Trophoblast cell (in vitro differentiated cells and primary cell): ENCODE measurements at places on chromosomes 6 and 20.

DNA sequence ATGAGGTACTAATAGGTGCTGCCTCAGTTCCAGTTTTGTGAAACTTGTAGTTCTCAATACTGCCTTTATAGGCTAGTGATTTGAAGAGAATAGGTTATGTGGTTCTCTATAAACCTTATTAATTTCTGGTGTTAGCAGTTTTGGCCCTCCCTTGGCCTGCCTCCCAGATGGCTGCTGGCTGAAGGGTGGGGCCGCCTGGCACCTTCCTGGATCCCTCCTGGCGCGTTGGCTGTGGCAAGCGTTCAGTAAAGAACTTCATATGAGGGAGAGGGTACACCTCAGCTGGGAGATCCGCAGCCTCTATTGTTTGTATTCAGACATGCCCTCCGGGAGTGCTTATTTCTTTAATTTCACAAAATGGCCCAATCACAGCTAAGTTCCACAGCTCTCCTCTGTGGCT lies 51.9 kb downstream of the FAM120B start:
- DNase-seq, result no peak

DNA sequence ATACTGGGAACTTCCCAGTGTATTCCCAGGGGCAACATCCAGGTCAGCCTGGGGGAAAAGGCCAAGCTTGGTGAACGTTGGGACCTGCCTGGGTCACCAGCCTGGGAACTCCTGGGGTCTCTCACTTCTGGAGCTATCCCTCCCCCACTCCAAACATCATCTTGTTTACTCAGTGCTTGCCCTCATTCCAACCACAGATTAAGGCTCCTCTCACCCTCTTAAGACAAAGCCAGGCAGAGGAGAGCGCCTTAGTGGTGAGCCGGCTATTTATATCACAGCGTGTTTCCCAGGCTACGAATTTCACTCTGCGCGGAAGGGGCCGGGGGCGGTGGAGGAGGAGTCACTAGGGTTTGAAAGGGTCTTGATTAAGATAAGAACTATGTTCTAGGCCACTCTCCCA lies 12.1 kb downstream of the PRPH2 start:
- DNase-seq, result no peak

- DNase-seq, result no peak
Observed at GRCh38 chr6:149895048-149895590, 2.8 kb downstream of the RAET1E start.

DNA sequence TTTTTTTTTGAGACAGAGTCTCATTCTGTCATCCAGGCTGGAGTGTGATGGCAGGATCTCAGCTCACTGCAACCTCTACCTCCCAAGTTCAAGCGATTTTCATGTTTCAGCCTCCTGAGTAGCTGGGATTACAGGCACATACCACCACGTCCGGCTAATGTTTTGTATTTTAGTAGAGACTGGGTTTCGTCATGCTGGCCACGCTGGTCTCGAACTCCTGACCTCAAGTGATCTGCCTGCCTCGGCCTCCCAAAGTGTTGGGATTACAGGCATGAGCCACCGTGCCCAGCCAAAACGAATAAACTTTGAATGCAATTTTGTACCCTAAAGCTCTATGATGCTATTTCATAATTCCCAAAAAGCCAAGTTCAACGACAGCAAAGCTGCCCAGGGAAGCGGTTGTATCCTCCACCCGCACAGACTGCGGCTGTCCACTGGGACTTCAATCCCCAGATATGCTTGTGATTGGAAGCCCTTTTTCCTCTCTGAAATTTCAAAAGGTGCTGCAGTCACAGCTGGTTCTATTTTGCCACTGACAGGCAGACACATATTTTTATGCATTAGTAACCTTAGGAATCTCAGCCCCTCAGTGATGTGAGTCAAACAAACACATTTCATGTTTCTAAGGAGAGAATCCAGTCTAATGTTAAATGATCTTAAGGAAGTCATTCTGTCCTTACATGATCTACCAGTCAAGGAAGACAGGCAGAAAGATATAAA lies 8.7 kb upstream of the RAMACL start:
- DNase-seq, result peak; percentile 80

DNA sequence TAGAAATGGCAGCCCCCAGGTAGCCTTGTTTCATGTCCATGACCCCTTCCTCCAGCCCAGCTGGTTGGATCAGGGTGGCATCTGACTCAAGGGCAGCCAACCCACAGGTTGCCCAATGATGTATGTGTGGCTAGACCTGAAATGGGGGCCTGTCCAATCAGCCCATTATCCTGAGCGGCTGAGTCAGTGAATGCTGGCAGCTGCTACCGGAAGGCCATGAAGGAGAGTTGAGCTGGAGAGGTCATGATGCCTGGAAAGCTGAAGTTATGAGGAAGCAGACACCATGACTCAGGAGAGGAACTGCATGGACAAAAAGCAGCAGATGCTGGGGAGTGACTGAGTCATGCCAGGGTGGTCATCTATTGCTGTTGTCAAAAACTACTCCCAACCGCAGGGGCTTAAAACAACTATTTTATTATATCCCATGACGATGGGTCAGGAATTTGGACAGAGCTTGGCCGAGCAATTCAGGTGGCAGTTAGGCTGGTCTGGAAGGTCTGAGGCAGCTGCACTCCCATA lies 67.3 kb downstream of the MDGA1 start:
- DNase-seq, result peak; percentile 68

GRCh38 chr20:21714297-21715192 lies 9.1 kb downstream of the PAX1 start:
- DNase-seq, result no peak

DNA sequence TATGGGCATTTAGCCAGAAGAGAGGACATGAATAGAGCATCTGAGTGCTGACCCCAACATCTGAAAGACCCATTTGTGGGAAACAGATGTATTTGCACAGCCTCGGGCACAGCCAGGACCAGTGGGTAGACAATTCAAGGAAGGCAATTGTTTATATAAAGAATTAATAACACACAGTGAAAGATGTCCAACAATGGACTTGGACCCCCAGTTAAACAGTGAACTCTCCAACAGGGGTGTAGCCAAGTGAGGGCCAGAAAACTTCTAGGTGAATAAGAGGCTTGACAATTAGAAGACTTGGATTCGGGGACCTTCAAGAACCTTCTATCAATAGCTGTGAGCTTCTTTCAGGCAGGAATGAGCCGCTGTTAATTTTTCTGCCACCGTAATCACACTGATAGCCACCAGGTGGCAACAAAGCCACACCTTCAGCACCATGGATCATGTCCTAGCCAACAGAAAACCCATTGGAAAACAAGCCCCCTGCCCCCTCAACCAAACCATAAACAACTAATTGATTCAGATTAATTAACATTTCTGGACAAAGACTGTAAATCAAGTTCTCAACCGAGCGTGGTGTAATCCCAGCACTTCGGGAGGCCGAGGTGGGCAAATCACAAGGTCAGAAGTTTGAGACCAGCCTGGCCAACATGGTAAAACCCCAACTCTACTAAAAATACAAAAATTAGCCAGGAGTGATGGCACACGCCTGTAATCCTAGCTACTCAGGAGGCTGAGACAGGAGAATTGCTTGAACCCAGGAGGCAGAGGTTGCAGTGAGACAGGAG lies 8.8 kb upstream of the SRSF6 start:
- DNase-seq, result no peak

- DNase-seq, result no peak
Observed at GRCh38 chr6:29759457-29759856, 36.2 kb downstream of the HLA-F start.

GRCh38 chr6:151027936-151028838 lies 162.7 kb downstream of the MTHFD1L start:
- DNase-seq, result no peak

DNA sequence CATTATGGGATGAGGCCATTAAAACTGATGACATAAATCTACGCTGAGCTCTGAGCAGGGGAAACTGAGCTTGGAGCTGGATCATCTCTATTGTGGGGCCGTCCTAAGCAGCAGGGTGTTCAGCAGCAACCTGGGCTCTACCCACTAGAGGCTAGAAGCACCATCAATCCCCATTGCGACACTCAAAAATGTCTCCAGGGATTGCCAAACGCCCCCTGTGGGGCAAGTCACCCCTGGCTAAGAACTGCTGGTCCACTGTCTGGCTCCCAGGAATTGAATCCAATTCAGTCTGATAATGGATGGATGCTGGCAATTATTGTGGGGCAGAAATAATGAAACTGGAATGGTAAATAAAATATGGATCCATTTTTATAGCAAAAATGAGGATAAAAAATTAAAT lies 38.2 kb downstream of the PMEPA1 start:
- no peak for DNase-seq

DNA sequence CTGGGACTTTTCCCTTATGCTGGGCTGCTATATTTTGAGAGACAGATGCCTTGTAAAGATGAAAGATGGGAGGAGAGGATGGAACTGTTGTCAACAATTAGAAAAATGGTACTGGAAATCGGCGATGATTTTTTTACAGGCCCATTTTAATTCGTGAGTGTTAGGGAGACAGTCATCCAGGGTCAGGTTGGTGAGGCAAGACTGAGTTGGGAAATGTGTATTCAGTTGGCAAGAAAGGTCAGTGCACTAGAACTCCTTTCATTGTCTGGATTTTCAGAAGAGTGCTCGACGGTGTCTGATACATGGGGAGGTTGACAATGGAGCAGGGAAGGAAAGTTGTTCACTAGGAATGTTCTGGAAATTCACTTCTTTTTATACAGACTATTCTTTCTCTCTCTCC lies 394.4 kb downstream of the QKI start:
- DNase-seq, result no peak

DNA sequence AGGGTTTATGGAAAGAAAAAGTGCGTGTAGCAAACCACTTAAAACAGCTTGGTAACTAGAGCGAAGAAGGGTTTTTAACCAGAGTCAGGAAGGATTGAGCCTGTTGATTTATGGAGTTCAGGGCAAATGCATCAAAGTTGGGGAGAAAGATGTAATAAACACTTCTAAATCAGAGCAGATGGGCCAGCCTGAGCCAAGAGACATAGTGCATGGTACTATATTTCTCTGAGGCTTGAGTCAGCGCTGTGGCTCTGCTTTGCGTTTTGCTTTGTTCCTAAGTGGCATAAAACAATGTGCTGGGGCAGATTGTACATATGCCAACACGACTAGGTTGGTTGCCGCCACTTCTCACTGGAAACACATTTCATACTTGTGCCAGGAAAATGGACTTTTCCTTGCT lies 111.3 kb downstream of the BCKDHB start:
- no peak for DNase-seq

DNA sequence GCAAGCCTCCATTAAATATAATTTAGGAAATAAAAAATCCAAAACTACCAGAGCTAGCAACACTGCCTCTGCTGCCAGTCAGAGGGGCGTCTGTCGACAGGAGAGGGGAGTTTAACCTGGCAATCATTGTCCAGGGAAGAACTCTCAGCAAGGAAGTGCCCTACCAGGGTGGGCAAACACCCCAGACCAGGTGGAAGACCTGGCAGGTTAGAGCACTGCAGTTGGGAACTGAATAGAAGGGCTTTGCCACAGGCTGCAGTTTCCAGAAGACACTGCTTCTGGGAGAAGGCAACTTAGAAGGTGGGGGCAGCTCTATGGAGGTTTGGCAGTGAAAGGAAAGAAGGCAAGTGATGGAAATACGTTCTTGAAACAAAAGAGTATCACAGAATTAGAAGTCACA lies 11.5 kb downstream of the NAPB start:
- DNase-seq, result no peak

GRCh38 chr6:33172688-33173534 lies 19.4 kb downstream of the COL11A2 start:
- DNase-seq, result no peak

DNA sequence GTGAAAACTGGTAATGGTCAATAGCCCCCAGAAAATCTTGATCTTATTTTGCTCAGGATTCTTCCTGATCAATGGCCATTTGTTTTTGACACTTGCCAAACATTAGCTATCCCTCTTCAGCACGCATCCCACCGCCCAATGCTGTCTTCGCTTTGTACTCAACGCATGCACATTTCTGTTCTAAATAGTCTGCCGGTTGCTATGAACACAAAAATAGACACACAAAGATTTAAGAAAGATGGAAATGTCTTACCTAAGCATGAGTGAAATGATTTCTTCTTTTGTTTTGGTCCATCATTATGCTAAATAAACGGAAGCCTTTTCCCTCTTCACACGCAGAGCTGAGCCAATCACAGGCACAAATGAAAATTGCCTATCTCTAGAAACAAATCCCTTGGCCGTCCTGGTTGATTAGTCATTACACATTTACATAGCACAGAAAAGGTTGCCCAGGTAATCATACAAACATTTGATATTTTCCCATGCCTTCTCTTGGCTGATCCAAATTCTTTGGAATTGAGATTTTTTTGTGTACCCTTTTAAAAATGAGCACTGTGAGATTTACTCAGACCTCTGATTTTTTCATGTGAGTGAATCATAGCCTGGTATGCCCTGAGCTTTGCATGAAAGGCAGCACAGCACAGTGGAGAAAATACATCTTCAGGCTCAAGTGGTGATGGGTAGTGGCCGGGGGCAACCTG lies 70.5 kb upstream of the FAM184A start:
- DNase-seq, result peak; percentile 76

- DNase-seq, result peak; percentile 8
Observed at GRCh38 chr6:169933251-169933821, 181.9 kb downstream of the ERMARD start.

- DNase-seq, result no peak
Observed at GRCh38 chr6:38056361-38056760, 236.8 kb downstream of the ZFAND3 start.

DNA sequence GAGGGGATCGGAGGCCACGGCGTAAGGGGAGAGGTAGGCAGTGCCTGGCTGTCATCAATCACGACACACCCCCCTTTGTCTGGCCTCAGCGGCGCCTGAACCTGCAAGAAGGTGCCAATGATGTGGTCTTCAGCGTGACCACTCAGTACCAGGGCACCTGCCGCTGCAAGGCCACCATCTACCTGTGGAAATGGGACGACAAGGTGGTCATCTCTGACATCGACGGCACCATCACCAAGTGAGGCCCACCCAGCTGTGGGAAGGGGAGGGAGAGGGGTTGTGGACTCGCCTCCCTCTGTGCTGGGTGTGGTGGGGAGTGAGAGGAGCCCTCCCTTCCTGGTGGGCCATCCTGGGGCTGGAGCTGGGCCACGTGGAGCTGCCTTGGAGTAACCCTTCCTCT lies 9.7 kb downstream of the EMILIN3 start:
- no peak for DNase-seq
